ENCODE measurements at places on chromosomes 5 and 9. TPM values are rescaled to one million over a fixed set of nuclear protein-coding genes. Genes with fewer than 3 reads are reported as not detected.

NOTCH1 gene
- 12.1 TPM for total RNA-seq

LRRC19 gene
- not detected for total RNA-seq

KLHL3 gene
- 2.2 TPM for total RNA-seq

GRCh38 chr5:82858151-82859025 is 218.8 kb downstream of the TMEM167A start:
- peak; percentile 11 for DNase-seq

DNA sequence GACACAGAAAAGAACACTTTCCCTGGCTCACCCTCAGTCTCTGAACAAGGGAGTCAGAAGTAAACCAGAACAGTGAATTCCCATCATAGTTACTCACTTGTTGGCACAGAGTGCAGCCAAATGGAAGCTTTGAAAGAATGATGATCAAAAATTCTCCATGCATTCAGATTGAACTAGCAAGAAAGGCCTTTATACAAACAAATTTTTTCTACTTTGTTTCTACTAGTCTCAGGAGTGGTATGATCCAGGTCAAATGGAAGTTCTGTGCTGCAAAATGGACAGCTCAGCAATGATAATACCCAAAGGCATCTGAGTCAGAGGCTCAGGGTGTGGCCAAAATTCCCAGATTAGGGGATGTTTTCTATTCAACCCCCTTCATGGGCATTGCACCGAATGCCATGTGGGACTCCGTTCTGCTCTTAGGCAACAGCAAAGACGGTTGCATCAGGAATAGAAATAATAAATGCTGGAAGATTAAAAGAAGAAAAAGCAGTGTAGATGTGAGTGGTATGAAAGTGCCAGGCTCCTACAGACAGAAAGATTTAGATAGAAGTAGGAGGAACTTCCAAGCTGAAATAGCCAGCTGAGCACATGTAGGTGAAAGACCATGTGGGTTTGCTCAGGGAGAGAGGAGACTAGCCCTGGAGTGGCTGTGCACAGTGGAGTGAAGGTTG is 24.0 kb upstream of the ASPN start:
- DNase-seq = peak; percentile 88

DNA sequence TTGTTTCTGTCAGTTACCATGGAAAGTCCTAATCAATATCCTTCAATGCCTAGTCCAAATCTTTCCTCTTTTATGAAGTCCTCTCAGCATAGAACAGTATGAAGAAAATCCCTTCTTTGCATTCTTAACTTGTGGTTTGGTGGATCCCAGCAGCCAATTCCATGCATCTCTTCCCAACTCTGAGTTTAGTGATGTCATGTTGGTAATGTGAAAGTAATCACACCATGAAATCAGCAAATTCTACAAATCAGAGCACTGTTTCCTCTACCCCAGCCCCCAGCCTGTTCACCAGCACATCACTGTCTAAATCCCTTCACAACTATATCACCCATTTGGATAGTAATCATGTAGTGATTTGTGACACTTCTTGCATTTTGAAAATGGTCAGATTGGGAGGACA is 4.7 kb upstream of the C1QTNF2 start:
- DNase-seq = no peak
